ENCODE measurements at places on chromosomes 7 and 10.

- peak; percentile 47 for DNase-seq
These were observed 23.1 kb downstream of the DNAJB9 start for GRCh38 chr7:108592646-108593201.

GRCh38 chr7:116715077-116715476 is 43.1 kb downstream of the MET start:
- DNase-seq, result no peak

DNA sequence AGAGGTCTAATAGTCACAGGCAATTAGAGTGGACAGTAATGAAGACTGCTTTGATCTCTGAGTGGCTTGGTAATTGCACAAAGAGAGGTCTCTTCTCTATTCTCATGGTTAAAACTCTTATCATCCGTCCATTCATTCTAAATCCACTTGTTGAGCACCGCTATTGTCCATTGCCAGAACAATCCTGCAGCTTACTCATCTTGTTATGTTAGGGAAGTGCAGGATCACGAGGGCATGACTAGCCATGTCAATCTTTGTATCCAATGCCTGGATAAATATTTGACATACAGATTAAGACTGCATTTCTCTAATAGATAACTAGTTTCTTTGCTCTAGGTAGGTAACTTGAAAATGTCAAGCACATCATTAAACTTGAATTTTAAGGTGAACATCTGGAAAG is 14.9 kb downstream of the SFTPD start:
- no peak for DNase-seq

GRCh38 chr7:73717025-73717807 is 2.3 kb downstream of the STX1A start:
- DNase-seq, result no peak

DNA sequence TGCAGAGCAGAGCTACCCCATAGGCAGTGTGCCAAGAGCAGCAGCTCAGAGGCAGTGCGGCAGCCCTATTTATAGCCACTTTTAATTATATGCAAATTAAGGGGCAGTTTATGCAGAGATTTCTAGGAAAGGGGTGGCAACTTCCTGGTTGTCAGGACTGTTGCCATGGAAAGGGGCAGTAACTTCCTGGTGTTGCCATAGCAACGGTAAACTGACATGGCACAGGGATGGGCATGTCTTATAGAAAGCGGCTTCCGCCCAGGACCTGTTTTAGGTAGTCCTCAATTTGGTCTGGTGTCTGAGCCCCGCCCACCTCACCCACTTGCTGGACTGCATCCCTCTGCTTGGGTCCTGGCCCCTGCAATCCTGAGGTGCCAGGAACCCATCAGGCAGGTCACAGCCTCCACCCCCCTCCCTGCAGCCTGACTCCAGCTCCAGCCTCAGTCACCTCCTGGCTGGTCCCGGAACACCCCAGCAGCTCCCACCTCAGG is 115.8 kb downstream of the TMEM130 start:
- peak; percentile 76 for DNase-seq

DNA sequence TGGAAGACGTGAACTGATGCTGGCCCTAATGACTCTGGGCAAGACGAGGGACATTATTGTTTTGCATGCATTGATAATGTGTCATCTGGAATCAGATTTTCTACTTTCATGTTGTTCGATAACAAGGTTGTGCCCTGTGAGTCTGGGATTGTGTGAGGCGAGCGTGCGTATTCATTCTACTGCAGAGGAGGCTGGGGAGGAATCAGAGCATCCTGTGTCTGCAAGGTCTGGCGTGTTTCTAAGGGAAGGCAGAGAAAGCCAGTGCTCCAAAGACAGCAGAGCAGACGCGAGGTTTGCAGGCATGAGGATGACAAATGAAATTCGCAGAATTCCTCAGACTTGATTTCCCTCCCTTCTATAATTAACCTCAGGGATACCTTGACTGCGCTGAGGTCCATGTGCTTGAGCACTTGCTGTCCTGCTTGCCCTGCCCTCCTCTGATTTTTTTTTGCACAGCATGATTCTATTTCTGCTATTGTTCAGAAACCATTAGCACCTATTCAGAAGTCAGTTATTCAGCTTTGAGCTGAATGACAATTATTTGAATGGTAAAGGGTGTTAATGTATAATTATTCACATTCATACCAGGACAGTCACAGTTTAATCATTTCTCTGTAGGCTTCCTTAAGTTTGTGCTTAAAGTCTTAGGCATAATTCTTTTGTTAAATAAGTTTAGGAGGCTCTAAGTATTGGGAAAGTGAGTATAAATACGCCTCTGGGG is 233.6 kb downstream of the EBF3 start:
- no peak for DNase-seq

- no peak for DNase-seq
These were observed 6.8 kb upstream of the MACC1 start for GRCh38 chr7:20224025-20224424.

- no peak for DNase-seq
These were observed 128.2 kb downstream of the DOCK1 start for GRCh38 chr10:127033216-127034033.

DNA sequence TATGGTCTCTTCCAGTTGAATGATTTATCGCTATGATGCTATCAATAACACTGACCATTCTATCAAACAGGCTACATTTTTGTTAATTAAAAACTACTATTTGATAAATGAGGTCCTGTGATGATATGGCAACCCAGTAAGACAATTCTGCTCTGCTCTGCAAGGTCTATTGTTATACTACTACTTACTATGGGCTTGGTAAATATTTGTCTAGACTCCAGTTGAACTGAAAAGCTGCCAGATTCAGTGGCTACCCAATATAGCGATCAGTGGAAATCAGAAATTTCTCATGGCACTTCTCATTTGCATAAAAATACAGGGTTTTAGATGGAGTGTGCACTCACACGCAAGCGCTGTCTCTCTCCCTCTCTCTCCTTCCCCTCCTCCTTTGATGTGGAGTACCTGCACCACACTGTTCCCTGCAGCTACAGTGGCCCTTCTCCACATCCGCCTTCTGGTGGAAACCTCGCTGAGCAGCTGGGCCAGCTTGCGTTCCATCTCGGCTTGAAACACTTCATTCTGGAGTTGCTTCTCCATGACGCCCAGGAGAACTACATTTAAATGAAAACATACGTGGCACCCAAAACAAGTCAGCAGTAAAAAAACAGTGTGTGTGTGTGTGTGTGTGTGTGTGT is 77.9 kb downstream of the KIAA1549 start:
- DNase-seq, result peak; percentile 65

DNA sequence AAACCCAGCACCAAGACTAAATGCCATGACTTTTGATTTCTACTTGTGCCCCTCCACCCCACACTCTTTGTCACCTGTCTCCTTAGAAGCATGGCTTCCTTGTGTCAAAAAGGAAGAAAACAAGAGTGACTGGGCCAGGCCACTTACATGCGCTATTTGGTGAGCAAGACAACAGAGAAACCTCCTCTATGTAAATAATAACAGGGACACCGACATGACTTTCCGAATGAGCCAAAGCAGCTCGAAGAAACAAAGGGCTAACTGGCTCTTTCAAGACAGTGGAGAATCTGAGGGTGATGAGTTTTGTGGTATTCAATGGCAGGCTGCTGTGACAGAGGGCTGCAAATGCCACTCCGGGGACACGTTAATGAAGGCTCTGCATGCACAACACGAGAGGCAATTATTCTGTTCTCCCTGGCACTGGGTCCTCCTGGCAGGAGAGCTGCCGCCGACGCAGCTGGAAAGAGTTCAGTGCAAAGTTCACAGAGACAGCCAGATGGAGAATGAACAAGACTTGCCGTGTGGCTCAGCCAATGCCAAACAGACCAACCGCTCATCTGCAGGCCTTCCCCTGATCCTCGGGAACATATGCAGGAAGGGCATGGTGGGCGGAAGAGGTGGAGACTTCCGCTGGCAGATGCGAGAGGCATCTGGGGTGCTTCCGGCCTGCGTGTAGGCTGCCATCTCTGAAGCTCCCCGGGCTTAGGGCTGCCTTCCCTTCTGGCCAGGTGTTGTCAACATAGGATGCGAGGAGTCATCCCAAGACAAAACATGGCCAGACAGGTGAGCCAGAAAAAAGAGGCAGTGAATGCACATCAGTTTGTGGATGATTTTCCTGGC is 59.1 kb upstream of the SMNDC1 start:
- no peak for DNase-seq

DNA sequence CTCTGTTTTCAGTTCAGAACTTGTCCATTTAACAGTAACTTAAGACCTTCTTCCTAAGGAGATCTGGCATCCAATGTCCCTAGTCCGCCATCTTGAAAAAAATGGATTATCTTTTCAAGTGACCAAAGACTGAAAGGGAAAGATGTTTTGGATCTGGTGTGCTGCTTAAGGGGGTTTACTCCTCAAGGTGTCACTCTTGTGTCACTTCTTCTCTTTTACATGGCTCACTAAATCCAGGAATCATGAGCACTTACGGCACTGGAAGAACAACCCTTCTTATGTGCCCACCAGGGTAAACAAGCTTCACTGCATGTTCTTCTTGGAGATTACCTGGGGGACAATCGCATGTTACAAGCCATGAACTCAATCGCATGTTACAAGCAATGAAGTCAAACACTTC is 43.7 kb downstream of the ANXA8 start:
- no peak for DNase-seq

DNA sequence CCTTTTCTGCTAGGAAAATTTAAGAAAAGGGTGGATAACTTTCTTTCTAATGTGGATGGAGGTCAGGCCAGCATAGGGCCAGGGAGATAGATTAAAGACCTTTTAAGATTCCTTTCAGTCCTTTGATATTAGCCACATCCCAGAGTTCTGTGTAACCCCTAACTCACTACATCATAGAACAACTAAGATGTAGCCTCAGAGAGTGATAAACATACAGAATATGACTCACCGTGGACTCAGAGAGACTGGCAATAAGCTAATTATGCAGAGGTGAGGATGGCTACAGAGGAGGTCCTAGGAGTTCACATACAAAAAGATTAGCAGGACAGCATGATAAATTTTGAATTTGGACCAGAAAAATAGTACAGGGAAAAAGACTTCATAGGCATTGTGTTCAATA is 141.0 kb downstream of the AOAH start:
- no peak for DNase-seq

DNA sequence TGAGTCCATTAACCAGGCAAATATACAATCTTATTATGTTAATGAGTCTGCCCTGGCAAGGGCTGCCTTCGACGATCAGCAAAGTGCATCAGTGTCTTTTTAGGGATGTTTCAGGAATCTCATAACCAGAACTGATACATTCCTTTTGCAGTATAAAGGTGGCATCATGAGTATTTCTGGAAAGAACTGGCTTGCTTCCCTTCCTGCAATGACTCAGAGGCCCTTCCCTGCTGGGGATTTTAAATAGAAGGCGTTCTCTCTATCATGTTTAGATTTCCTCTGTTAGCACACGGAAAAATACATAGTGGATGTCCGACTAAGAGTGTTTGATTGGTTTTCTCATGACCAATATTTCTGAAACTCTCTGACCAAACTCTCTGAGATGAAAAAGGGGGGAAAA is 1.8 kb downstream of the NPS start:
- no peak for DNase-seq

- no peak for DNase-seq
These were observed 208.8 kb downstream of the TCERG1L start for GRCh38 chr10:131102676-131103075.

- no peak for DNase-seq
These were observed 121.2 kb downstream of the GLI3 start for GRCh38 chr7:42115795-42116194.

- no peak for DNase-seq
These were observed 294.4 kb upstream of the MYO3A start for GRCh38 chr10:25639646-25640045.

DNA sequence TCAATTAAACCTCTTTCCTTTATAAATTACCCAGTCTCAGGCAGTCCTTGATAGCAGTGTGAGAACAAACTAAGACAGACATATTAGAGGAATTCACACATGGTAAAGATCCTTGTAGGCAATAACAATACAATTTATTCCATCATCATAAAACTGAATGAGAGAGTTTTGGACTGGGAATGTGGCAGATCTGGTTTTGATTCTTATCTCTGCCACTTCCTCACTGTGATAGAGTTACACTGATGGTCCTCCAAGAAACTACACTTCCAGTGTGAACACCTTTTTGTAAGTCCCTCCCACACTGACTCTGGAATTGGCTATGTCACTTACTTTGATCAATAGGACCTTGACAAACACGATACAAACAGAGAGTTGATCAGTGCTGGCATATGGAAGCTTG is 2.9 kb downstream of the ENO4 start:
- DNase-seq, result no peak

- DNase-seq, result no peak
These were observed 29.9 kb downstream of the VWDE start for GRCh38 chr7:12373580-12374263.

DNA sequence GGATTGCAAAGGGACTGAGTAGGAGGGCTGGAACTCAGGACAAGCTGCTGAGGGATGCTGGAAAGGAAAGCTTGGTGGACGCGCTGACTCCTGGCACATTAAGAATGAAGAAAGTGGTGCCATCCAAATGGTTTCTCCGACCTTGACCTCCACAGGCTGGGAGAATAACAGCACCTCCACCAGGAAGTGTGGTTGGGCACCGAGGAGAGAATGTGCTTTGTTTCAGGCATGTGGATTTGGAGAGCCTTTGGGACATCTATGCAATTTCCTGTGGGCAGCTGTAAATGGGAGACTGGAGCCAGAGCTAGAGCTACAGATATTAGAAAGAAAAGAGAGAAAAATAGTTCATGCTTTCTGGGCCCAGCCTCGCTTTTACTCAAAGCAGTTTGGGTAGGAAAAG is 29.8 kb upstream of the HABP2 start:
- DNase-seq, result no peak

GRCh38 chr7:5678295-5679047 is 103.0 kb downstream of the RNF216 start:
- DNase-seq, result no peak

DNA sequence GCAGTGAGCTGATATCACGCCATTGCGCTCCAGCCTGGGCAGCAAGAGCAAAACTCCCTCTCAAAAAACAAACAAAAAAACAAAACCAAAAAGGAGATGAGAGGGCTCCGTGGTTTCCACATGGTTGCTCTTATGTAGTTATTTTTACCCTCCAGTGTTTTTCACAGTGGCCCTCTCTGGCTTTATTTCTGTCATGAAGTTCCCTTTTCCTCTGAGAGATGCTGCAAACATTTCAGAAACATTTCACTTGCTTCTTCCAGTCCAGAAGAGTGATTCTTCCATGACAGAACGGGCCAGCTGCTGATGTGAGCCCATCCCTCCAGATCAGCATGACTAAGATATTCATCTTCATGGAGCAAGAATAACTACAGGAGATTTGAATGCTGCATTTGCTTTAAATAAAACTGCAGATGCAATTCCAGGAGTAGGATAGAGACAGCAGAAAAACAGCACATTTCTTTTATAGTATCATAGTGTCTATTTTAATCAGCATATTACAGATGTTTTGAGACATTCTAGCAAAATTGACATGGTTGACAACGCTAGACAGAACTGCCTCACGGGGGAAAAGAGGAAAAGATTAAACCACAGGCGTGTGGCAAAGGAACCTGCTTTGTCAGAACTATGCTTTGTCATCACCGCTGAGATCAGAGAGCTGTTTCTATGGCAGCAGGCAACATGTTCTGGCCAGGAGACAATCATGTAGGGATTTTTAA is 40.3 kb downstream of the NRCAM start:
- DNase-seq, result peak; percentile 39

- no peak for DNase-seq
These were observed 7.1 kb downstream of the FAM171A1 start for GRCh38 chr10:15364001-15364400.
